NCI-H2081 treated with DMSO at 0.1 percent for 48 hours (cell line): ENCODE measurements at places on chromosomes 2 and 18.
A peak's percentile ranks its signal among the peaks of the same experiment; 100 is the strongest.

DNA sequence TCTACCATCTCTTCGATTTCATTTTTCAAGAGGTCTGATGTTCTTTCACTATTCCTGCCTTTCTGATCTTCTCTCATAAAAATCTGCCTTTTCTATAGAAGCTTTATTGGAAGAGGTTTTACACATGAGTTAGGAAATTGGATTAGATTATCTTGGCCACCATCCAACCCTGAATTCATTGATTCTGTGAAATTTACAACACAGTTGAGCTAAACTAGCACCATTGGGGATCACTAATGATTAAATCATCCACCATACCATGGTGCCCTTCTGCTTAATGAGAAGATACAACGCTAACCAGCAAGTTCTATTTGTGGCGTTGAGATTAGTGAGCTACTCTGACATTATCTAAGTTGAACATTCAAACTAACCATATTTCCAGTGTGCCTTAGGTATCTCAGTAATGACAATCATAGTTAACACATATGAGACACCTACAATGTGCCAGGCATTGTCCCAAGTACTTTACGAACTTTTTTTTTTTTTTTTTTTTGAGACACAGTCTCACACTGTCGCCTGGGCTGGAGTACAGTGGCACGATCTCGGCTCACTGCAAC is 17.3 kb upstream of the LBH start:
- DNase-seq = no peak

DNA sequence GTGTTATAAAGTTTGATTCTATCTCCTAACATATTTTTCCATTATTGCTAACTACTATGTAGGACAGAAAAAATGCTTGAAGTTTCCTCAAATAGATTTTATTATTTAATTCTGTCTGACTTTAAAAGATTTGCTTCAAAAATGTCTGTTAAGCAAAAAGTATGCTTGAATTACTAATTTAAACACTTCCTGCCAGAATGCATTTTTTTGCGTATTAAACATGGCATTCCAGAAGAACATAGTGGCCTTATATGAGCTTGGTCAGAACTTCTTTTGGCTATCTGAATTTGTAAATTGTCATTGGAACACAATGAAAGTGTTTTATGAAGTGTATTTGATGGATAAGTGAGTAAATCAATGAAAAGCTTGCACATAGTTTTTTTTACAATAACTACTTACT is 37.8 kb downstream of the MBD5 start:
- no peak for DNase-seq

- no peak for DNase-seq
Measured at GRCh38 chr2:109280804-109281203, 151.8 kb downstream of the SH3RF3 start.

DNA sequence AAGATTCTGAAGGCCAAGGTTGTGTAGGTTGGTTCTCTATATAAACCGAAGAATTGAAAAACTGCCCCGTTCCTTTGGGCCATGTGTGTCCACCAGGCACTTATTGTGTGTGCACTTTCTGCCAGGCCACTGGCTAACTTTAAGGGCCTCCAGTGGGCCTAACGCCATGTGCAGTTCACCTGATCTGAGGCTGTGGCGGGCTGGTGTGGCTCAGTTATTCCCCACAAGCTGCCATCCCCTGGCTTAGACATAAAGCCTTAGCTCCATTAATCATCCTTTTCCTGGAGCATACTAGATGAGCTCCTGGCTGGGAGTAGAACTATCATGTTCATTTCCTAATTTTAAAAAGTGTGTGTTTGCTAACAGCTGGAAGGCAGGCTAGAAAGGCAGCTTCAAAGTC is 304.1 kb upstream of the TNP1 start:
- no peak for DNase-seq

DNA sequence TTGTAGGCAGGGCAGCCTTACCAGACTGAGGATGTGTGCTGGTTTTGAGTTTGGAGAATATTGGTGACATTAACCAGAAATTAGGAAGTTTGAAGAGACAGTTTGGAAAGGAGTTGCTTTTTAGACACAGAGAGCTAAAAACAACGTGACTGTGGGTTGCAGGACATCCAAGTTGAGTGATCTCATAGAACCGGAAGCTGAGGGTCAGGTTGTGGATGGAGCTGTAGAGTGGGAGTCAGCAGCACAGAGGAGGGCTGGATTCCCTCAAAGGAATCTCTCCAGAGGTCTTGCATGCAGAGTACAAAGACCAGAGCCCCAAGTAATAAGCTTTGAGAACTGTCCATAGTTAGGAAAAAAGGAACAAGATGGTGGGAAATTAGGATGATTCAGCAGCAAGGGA is 9.3 kb downstream of the MAPRE3 start:
- no peak for DNase-seq

- DNase-seq = no peak
Measured at GRCh38 chr2:42127425-42128424, 41.4 kb upstream of the EML4 start.

DNA sequence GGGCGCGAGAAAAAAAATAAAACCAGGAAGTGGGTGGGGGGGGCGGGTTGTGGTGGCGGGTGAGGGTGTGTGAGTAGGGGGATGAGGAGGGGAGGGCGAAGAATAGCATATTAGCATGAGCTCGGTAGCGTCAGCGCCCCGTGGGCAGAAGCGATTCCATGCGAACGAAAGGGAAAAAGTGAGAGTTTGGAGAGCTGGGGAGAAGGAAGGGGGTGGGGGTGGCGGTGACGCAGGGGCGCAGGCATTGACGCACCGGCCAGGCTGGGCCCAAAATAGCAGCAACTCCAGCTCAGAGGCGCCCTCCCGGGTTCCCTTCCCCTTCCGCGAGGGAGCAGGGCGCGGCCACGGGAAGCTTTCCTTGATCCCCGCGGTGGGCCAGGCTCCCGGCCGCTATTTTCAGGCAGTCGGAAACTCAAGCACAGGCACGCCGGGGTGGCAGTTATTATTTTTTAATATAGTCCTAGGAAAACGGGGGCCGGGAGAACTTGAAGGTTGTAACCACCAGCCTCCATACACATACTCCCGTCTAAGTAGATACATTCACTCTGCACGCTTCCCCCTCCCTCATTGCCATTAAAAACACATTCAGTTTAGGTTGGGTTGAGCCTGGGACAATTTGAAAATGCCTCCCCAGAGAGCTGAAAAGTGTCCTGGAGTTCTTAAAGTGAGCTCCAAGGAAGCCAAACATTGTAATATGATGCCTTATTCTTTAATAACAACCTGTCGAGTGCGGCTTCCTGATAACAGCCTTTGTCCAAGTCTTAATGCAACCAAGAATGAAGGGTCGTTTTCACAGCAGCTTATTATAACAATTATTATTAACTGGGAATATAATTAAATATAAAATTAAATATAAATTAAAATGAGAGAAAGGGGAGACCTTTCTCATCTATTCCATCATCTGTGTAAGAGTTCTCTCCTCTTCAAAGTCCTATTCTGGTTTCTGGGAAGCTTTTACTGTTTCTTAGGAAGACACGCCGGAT is 2.3 kb upstream of the NR4A2 start:
- DNase-seq = peak; percentile 56

- DNase-seq = no peak
Measured at GRCh38 chr2:171531836-171532450, 9.7 kb downstream of the CYBRD1 start.

DNA sequence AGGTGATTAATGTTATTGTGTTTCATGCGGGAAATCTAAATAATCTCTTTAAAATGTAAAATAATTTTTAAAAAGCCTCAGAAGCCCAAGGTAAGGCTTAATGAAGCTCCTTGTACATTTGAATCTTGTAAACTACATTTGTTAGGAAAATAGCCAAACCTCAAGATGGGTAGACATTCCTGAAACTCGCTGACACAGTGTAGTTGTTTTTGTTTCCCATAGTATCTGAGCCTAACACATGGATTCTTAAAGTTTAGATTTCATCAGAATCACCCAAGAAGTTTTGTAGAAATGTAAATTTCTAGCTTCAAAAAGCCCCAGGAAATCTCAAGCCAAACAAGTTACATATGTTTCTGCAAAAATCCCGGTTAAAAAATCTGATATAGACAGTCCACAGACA is 1221.1 kb upstream of the ACVR2A start:
- DNase-seq = no peak

DNA sequence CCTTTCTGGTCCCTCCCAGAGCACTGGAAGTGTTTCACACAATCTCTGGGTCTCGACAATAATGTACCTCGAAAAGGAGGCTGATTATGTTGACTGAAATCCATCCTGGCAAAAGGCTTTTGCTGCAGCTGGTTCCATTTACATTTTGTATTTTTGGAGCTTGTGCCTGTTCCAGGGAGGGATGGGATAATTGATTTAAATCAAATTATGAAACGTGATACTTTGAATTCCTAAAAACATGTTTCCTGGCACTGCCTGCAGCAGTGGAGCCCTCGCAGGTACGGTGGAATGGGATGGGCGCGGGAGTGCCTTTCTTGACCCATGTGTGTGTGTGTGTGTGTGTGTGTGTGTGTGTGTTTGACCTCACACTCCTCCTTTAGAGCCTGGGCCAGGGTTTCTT is 455.5 kb upstream of the MEIS1 start:
- DNase-seq = no peak

GRCh38 chr2:101912545-101912944 is 79.2 kb upstream of the IL1R2 start:
- DNase-seq = no peak

DNA sequence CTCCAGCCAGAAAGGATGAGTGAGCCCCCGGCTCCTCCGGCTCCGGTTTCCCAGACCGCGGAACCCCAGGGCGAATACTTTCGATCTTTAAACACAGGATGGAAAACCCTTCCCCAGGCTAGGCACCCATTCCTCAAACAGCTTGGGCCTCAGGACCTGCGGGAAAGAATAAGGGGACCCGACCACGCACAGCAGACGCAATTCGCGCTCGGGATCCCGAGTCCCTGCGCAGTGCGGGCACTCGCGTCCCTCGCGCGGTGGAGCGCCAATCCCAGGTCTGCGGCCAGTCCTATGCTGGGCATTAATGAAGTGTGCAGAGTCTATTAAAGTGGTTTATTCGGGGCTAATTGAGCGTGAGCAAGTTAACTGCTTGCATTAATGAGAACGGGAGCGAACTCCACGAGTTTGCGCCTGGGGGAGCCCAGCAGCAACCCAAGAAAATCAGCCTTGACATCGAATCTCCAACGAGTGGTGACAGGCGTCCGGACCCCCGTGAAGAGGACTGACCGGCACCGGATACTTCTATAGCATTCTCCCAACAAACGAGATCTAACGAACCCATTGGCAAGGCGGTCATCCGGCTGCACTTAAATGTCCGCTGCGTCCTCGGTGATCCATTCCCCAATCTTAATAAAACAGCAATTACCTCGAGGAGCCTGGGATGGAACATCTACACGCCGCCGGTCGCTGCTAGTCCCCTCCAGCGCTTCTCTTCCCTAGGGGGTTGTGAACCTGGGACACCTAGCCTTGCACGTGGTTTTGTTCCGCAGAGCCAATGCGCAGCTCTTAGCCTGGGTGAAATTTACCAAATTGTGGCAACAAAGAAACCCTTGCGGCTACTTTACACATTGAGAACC is 1.6 kb downstream of the OSR1 start:
- DNase-seq = no peak

DNA sequence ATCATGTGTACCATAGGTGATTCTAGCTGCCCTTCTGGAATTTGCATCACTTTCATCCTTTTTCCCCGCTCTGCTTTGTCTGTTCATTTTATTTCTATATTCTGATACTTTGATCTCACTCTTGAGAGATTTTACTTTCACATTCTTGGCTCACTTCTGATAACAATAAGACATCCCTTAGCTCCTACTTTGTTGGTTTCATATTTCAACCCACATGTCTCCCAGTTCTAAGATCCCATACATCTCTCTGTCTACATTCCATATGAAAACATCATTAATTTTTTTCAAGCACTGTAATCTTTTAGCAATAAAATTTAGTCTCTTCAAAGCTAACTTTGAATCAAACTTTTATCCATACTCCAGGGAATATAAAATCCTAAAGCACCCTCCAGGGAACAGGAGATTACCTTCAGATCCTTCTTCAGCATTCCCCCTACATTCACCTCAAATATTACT is 75.6 kb downstream of the COL3A1 start:
- DNase-seq = no peak
